ENCODE measurements at places on chromosomes 3 and 15.

DNA sequence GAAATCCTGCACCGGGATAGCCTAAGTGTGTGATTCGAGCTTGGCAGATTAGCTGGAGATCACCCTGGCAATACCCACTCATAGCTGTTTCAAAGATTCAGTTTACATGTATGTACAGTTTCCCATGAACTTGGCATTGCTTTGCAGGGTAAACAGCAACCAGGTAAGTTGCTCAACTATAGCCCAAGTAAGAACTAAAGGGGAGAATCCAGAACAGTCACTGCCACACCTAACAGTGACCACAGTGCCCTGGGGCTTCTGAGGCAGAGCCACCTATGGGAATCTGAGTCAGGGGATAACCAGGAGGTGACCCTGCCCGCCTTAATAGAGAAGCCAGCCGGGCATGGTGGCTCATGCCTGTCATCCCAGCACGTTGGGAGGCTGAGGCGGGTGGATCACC is 15.9 kb downstream of the CDAN1 start:
- DNase-seq, result no peak

- DNase-seq, result no peak
These were observed 6.8 kb downstream of the C3orf80 start for GRCh38 chr3:160232014-160232413.

DNA sequence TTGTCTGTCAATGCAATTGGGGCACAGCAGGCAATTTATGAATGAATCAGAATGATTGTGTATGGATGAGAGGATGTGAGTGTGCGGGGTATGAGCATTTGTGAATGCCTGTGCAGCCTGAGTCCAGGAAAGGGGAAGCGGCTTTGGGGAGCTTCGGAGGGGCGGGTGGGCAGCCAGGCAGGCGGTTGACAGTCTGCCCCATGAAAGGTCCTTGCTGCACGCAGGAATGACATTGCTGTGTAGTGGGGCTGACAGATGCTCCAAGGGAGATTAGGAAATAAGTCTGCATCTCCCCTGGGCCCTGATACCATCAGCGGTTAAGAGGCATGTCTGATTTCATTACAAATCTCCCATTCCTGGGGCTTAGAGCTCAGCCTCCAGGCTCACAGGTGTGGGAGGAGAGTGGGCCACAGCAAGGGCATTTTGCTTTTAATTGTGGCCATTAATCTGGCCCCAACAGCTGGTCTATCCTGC is 26.4 kb upstream of the TSPAN3 start:
- no peak for DNase-seq

GRCh38 chr3:13504161-13504831 is 24.2 kb downstream of the HDAC11 start:
- no peak for DNase-seq

DNA sequence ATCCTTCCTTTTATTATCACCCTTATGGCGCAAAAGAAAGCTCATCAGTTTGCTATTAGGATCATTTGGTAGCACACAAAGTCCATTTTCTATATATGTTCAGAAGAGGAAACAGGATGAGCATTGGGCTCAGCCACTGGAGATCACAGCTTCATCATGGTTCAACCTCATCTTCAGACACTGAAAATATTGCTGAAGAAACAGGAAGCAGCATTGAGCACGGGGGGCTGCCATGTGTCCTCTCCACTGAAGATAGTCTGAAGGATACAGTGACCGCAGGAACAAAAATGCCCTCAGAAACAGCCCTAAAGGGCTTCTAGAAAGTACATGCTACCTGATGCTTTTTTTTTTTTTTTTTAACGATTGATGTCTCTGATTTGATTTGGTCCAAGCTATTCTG is 835.3 kb upstream of the CFAP20DC start:
- no peak for DNase-seq

DNA sequence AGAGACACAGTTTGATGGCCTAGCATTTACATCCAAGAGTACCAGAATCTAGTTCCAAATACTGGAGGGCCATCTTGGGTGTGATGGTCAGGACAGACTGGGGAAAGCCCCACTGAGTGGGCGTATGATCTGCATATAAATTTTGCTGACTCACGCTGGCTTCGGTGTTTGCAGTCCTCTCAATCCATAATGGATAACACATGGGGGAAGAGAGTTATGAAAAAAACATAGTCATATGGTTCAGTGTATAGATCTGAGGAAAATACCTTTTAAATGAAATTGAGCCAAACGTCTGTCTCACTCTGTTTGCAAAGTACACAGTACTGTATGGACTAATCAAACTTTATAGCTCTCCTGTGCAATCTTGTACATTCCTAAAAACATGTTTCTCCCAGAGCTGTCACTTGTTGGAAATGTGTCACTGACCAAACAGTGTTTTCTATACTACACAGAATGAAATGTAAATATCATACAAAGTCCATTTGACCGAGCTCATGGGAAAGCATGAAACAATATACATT is 125.3 kb upstream of the THBS1 start:
- no peak for DNase-seq

- no peak for DNase-seq
These were observed 627.1 kb downstream of the NAALADL2 start for GRCh38 chr3:175486255-175486654.

DNA sequence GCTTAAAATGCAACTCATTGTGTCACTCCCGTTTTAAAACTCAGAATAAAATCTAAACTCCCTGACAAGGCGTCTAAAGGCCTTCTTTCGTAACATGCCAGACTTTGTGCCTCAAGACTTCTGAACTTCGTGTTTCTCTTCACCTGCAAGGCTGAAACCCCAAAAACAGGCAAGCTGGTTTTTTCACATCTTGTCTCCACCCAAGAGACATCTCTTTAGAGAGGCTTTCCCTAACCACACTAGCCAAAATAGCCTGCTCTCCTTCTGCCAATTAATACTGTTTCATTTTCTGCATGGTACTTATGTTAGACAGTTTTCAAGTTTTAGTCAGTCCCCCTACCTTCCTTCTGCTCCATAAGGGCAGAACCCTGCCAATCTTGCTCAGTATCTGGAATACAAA is 41.6 kb downstream of the RAF1 start:
- no peak for DNase-seq

All from BJ (cell line).